ENCODE measurements at places on chromosomes 6 and 20. TPM values are rescaled to one million over a fixed set of nuclear protein-coding genes. Genes with fewer than 3 reads are reported as not detected.

The MRAP2 gene
- 2.8 TPM for total RNA-seq

The SIGLEC1 gene
- total RNA-seq = 3.5 TPM

- DNase-seq = no peak
These were observed 16.6 kb downstream of the CTCFL start for GRCh38 chr20:57508381-57508780.

The GGT7 gene
- total RNA-seq = 12.1 TPM

GRCh38 chr6:43714311-43715055, 26.9 kb upstream of the MRPS18A start:
- DNase-seq = no peak

GRCh38 chr6:105259913-105260889, 80.4 kb upstream of the POPDC3 start:
- no peak for DNase-seq

- DNase-seq = no peak
These were observed 27.8 kb upstream of the PKHD1 start for GRCh38 chr6:52115145-52115741.

DNA sequence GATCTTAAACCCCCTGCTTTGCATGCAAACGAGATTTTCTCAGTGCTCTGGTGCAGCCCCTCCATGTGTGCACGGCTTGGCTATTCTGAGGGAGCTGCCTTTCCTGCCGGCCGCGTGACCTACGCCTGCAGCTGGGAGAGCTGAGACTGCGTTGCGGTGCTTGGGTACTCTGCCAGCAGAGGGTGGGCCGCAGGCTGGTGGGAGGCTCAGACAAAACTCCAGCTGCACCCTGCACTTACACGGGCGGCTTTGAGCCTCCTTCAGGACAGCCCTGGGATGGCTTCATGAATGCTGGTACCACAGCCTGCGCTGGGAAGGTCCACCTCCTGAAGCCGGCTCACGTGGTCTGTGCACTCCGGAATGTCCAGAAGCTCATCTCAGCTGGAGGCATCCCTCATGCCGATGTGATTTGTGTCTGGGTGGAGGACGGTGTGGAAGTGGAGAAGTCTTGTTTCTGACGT, 223.7 kb downstream of the DLL1 start:
- DNase-seq = peak; percentile 48

The GNL1 gene
- total RNA-seq = 39.4 TPM

DNA sequence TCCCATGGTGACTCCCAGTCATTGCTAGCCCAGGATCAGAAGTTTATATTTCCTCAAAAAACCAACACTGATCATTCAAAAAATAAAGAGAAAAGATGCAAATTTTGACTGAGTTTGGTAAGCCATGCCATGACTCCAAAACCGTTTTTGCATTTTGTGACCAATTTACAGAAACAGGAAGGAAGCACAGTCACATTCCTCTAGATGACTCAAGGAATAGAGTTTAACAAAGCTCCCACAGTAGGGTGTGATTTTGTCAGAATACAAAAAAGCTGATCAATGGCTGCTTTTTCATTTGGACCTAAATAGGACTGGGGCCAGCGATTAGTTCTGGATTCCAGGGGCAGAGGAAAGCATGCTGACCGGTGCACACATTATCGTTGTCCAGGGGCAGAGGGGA, 179.4 kb upstream of the AFDN start:
- DNase-seq = no peak

GRCh38 chr20:8932192-8933165, 136.4 kb upstream of the PLCB4 start:
- no peak for DNase-seq

The TP53TG5 gene
- total RNA-seq = not detected

GRCh38 chr6:94127716-94128115, 708.4 kb upstream of the EPHA7 start:
- no peak for DNase-seq

GRCh38 chr6:55239099-55239498, 64.8 kb downstream of the HCRTR2 start:
- no peak for DNase-seq

- no peak for DNase-seq
These were observed 76.6 kb upstream of the DOK5 start for GRCh38 chr20:54398814-54399213.

The PACSIN1 gene
- total RNA-seq = not detected

DNA sequence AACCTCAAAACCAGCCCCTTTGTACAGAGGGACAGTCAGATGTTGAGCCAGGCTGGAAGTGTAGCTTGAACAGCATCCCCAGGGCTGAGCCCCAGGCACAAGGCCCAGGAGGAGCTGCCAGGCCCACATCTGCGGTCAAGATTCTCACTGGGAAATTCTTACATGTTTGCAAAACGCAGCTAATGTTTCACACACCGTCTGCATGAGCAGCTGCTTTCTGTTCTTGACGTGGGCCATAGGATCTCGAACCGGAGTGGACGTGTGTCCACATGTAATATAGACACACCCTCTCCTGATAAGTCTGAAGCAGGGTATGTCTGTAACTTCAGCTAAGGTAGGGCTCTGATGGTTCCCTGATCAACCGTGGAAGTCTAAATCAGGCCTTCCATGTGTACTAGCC, 41.3 kb upstream of the TRAF3IP2 start:
- DNase-seq = no peak

DNA sequence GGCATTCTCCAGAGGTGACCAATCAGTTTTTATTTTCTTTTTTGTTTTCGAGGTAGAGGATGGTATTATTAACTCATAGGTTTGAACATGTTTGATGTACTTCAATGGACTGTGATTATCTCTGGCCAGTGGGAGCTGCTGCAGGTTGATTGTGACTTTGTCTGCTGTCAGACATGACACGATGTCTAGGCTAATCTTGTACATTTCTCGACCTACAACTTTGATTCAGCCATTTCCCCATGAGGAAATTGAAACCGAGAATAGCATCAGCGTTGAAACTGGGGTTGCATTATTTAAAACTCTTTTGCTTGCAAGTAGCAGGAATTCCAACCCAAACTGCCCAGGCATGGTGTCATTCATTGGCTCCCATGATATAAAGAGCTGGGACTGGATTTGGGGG, 218.9 kb downstream of the CDH26 start:
- DNase-seq = no peak

The AGER gene
- total RNA-seq = 9.9 TPM

DNA sequence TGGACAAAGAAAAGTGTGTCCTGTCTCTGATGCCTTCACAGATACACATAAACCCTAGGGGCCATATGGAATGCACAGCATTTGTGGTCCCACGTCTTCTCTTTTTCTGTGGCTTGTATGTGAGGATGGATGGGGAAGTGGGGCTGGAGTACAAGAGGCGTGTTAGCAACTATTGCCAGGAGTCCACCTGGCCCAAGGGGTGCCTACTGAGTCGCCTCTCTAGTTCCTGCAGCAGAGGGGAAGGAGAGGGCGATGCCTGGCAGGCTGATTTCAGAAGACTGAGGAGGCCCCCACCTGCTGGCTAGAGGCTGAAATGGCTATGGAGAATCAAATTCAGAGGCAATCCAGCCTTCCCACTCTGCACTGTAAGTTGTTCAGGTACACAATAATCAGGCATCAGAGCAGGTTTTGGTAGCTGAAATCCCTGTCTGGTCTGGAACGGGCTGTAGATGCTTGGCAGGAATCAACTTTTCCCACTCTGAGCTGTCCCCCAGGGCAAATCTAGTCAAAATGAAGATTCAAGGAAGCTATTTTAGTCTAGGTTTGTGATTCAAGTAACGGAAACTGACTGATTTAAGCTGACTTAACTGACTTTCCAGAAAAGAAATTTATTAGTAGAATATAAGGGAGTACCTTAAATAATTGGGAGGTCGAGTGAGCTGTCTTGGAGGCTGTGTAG, 14.9 kb upstream of the PPARD start:
- DNase-seq = no peak

- no peak for DNase-seq
These were observed 311.4 kb downstream of the HACE1 start for GRCh38 chr6:104548297-104548696.

- DNase-seq = no peak
These were observed 10.5 kb upstream of the ZBTB9 start for GRCh38 chr6:33443619-33444504.

DNA sequence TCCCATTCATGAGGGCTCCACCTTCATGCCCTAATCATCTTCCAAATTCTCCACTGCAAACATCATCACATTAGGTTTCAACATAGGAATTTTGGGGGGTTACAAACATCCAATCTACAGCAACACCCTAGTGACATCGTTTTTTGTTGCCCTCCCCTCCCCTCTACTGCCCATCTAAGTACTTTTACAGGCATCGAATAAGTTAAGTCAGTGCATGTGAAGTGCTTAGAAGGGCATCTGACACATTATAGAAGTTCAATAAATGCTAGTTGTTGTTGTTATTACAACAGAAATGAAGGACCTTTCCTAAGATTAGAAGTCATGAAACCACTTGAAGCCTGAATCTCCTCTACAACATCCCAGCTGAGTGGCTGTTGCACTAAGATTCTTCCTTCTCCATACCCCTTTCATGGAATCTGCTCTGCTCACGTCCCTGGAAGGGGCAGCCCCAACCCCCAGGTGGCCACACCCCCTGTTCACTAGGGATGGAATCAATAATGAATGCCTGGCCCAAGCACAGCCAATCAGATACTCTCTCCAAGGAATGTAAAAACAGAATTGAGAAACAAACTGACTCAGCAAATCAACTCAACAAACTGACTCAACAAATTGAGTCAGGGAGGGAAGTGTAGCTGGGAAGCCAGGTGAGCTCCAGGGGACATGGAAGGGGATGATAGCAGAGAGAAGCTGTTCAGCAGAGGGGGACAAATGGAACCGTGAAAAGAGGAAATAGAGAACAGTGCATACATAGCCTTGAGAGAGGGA, 3.9 kb upstream of the LRP11 start:
- no peak for DNase-seq

The RAET1E gene
- 46.8 TPM for total RNA-seq

DNA sequence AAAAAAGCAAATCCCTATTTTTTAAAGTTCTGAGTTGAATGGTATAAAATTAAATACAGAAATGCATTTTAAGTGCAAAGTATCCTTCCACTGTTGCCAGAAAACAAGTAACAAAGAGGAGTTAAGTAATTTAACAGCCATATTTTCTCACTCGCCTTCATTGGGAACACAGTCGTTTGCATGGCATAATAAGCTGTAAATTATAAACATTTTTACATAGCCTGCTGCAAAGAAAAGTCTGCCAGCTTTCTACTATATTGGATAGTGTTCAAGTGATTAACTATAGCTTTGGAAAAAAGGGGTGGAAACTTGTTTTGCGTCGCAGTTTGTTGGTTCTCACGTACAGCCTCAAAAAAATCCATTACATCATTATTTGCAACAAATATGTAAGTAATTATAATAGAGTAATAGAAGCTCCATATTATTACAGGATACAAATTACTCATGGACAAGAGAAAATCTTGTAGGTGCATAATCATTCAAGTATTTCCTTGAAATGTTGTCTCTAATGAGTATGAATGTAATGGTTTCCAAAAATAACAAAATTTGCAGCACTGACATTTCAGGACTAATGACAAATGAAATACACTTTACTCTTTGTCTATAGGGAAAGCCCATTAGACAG, 139.3 kb downstream of the PDSS2 start:
- DNase-seq = no peak

- DNase-seq = no peak
These were observed 1006.8 kb upstream of the MANEA start for GRCh38 chr6:94570581-94570980.

DNA sequence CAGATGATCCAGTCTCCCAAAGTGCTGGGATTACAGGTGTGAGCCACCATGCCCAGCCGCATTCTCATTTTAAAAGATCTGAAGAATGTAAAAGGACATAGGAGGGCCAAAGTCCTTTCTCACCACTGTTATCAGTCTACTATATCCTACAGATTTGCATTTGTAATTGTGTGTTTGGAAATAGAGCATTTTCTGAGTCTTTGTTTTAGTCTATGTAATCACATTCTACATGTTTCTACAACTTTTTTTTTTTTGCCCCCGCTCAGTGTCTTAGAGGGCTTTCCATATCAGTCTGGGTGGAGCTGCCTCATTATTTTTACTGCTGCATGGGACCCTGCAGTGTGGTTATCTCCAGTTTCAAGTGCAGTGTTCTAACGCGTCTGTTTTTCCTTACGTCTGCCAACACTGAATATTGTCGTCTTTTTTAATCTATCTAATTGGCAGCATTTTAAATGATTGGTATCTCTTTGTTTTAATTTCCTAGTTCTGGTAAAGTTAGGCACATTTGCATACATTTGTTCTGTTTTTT, 7.8 kb downstream of the CUL9 start:
- no peak for DNase-seq

DNA sequence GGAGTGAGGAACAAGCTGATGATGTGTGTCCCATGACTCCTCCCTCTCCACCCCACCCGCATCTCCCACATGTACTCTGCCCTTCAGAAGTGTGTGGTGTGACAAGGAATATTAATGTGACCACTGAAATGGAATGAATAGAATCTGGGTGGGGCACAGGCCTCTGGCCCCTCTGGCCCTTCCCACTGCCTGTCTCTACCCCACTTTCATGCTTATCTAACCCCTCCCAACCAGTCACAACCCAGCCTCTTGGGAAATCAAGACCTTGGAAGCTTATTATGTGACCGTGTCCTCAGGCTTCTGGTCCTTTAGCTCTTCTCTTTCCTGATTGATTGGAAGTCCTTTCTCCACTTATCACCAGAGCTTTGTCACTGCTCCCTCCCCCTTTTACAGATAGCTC, 312.2 kb upstream of the SOX4 start:
- no peak for DNase-seq

GRCh38 chr6:121563286-121563685, 127.8 kb downstream of the GJA1 start:
- DNase-seq = no peak

The SLC25A27 gene
- 24.4 TPM for total RNA-seq

DNA sequence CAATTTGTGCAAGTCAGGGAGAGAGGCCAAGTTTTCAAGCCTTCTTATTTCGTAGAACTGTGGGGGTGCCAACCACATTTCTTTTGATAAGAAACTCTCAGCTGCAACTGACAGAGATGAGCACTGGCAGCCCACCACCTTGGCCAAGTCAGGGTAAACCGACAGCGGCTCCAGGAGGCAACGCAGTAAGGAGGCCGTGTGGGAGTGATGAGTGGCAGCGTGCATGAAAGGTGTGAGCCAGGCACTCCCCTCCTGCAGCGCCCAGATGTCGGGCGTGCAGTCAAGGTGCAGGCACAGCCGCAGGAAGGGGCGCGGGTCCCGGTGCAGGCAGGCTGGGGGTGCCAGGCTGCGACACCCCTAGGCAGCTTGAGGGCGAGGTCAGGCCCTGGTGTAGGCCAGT, 49.2 kb upstream of the HDAC2 start:
- no peak for DNase-seq
